Activated CD4-positive, alpha-beta T cell treated with anti-CD3 and anti-CD28 coated beads, Interleukin-2, amount 10 ng/mL, durations not matched to agents 24 days and 14 days (primary cell): ENCODE measurements at places on chromosomes 5 and 9. TPM values are rescaled to one million over a fixed set of nuclear protein-coding genes. Genes with fewer than 3 reads are reported as not detected.

Gene GGTA1
- total RNA-seq = 0.14 TPM in 1 of 2 replicates, not detected in the other

Gene RNF224
- total RNA-seq = not detected in 2 replicates

Gene CARD9
- 7.8 and 9.2 TPM in 2 replicates for total RNA-seq

Gene PCDHGB7
- 0.12 and 0.17 TPM in 2 replicates for total RNA-seq

Gene PTGES
- total RNA-seq = 0.09 and 0.12 TPM in 2 replicates

Gene C9orf50
- total RNA-seq = not detected in 2 replicates

Gene ZNF484
- 7.3 and 7.7 TPM in 2 replicates for total RNA-seq

Gene CCDC192
- total RNA-seq = not detected in 2 replicates

Gene CDH12
- total RNA-seq = not detected in 2 replicates

Gene PKD2L2
- not detected in 2 replicates for total RNA-seq

Gene HIGD2A
- 96.4 and 104 TPM in 2 replicates for total RNA-seq
